CMK (cell line): ENCODE measurements at places on chromosomes 7 and 10.

DNA sequence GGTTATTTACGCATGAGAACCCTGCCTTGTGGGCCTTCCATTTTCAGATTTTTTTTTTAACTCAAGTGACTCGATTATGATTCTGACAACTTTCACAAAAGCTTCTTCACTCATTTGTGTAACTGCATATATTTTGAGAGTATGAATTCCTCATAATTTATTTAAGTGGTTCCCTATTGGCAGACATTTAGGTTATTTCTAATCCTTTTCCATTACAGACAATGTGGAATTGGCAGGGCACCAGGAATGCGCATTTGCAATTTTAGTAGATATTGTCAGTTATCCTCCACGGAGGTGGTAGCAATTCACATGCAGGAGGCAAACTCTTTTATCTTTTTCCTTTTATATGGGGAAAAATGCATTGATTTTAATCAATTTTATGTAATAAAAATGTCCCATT, 2.5 kb downstream of the TMEM176B start:
- DNase-seq = no peak

DNA sequence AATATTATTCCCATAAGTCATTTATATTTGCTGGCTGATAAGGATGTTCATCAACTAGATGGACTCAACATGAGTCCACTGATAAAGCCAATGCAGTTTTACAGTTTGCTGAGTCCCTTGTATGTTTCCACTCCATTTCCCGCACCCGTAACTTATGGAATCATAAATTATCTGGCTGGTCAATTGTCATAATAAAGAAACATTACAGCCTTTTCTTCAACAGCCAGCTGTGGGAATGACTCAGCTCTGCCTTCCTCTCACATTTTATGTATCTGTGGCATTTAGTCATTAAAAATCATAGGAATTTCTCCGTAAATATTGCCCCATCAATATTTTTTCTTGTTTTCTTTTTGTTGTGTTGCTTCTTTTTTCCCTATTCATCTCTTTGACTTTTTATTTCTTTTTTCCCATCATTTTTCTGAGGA, 22.3 kb upstream of the TMEM26 start:
- DNase-seq = no peak

GRCh38 chr10:2786251-2786650, 281.1 kb upstream of the PFKP start:
- DNase-seq = no peak

- no peak for DNase-seq
Measured at GRCh38 chr10:35927990-35928488, 285.9 kb upstream of the FZD8 start.

DNA sequence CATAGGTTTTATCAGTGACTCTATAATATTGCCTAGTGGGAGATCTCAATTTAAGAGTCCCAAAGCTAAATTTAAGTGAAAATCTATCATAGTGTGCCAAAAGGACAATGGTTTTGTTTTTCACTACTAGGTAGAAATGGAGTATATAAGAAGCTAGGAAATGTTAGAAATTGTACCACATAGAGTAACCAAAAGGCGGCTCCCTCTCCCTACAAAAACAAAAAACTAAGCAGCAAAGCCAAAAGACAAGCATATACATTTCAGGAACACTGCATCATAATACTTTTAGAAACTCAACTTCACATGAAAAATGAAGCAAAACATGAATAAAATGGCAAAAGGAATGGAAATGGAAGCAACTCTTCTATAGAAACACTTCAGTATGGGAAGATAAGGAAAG, 271.6 kb downstream of the CACNA2D1 start:
- DNase-seq = no peak

- DNase-seq = no peak
Measured at GRCh38 chr10:89513206-89513605, 22.2 kb downstream of the SLC16A12 start.

DNA sequence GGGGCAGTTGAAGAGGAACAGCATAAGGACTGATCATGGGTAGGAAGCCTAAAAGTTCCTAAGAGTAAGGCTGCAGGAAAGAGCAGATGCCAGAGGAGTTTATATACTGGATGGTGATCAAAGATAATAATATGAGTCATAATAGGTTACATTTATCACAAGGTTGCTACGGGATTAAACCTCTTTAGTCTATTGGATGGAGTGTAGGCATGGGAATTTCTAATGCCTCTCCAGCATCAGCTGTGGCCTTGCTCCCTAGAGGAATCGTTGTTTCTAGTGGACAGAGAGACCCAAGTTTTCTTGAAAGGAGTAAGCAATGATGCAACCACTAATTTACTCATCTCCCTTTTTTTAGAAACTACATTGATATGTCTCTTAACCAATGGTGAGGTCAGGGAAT, 213.4 kb downstream of the GPR37 start:
- no peak for DNase-seq

DNA sequence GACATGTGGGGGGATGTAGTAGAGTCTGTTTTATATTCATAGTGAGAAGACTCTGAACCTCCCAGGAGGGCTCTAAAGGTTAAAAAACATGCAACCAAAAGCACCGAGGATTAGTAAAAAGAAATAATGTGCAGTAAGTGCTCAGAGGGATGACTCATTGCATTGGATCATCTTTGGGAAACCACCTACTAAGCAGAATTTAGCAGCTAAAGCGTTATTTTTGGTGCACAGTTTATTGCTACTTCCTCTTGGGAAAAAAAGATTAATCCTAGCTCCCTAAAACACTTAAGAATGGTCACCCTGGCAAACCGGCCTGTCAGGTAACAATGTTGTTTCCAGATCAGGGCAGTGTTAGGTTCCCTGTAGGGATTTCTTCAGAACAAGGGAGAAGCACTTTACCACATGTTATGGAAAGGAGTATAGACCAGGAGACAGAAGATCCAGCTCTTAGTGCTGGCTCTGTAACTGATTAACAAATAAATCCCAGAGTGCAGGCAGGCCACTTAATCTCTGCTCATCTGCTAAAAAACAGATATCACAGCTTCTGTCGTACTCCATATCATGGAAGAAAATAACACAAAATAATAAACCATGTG, 44.8 kb upstream of the FAM133B start:
- DNase-seq = no peak

DNA sequence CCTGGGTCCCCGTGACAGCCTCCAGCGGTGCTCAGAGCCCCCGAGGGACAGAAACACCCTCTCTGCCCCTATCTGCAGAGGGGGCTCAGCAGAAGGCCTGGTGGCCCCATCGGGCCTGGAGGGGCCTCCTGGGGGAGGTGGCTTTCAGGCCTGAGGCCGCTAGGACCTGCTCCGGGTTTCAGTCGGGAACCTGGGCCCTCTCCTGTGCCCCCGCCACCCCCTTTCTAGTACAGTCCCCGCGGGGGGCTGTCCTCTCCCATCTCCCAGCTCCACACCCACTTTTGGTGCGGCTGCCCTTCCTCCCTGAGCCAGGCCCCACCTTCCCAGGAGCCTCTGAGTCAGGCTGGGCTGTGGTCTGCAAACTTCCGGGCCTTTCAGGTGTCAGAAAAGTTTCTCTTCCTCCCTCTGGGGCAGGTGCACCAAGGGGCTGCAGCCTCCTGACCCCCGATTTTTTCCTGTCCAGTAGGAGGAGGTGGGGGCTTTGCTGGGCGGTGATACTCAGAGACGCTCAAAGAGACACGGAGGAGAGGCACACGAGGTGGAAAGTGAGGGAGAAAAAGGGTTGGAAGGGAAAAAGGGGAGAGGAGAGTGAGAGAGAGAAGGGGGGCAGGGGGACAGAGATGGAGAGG, 692 bp downstream of the CARD11 start:
- no peak for DNase-seq

GRCh38 chr10:80730522-80730921, 192.8 kb downstream of the SH2D4B start:
- no peak for DNase-seq

- no peak for DNase-seq
Measured at GRCh38 chr10:92970301-92971070, 90.1 kb upstream of the CYP26C1 start.

DNA sequence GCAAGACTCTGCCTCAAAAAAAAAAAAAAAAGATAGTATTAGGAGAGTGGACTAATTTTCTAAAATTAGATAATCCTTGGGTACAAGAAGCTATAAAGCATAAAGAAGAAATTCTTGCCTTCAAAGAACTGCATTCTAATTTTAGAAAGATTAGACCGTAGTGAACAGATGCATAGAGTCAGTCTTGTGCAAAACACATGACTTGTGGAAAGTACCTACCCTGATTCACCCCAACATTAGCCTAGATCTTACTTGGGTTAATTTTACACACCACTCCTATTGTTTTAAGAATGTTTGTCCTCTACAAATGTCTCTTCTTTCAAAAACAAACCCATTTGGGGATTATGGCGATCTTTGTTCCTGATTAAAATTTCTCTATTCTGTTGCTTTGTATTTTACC, 38.9 kb upstream of the SP8 start:
- DNase-seq = no peak

GRCh38 chr7:137342265-137342664, 1.3 kb downstream of the PTN start:
- no peak for DNase-seq

DNA sequence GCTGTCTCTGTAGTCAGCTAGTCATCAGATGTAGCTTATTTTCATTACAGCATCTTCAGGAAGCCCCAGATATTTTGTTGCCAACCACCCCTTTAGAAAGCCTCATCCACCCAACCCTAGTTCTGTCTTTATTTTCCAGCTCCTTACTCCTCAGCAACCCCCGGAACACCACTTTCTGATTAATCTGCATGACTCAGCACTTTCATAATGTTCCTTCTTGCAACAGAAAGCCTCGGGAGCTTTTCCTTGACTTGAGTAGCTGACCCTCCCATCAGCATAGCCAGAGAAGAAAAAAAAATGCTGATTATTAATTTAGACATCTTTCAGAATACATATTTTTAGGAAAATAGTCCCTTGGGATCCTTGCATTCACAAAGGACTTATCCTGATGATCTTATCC, 244.0 kb upstream of the CXCL12 start:
- DNase-seq = no peak

DNA sequence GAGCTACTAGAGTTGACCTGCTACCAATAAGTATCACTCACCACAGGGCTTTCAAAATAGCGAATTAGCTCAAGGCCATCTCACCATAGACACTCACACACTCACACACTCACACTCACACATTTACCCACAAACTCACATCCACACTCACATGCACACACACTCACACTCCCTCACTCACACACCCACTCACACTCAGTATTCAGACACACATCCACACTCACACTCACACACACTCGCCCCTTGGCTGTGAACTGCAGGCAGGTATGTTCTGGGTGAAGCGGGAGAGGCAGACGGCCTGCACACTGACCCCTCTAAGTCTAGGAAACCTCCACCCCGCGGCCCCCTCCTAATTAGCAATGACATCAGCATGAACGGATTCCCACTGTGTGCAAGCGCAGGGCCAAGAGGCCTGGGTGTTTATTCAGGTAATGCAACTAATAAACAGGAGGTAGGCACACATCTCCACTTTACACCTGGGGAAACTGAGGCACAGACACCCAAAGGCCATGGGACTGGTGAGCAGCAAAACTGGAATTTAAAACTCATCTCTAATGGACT, 94.6 kb downstream of the ADARB2 start:
- no peak for DNase-seq

- no peak for DNase-seq
Measured at GRCh38 chr10:61662794-61663259, at the start of gene CABCOCO1. CABCOCO1 (plus strand) TSS chr10:61662929; CDS start chr10:61662973, 44 bp downstream.

DNA sequence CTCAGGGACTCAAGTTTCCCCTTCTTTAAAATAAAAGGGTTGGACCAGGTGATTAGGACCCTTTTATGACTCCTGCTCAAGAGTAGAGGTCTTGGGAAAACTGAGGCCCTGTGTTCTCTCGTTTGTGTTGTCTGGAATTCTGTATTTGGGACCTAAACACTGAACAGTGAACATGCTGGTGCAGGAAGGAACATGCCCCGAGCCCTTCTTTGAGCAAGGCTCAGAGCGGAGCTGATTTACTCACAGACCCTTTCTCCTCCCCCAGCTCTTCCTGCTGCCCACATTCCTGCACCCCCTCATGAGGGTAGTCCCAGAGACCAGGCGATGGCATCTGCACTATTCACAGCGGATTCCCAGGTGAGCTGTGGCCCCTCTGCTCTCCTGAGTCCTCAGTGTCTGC, 14.2 kb downstream of the ZKSCAN1 start:
- no peak for DNase-seq

DNA sequence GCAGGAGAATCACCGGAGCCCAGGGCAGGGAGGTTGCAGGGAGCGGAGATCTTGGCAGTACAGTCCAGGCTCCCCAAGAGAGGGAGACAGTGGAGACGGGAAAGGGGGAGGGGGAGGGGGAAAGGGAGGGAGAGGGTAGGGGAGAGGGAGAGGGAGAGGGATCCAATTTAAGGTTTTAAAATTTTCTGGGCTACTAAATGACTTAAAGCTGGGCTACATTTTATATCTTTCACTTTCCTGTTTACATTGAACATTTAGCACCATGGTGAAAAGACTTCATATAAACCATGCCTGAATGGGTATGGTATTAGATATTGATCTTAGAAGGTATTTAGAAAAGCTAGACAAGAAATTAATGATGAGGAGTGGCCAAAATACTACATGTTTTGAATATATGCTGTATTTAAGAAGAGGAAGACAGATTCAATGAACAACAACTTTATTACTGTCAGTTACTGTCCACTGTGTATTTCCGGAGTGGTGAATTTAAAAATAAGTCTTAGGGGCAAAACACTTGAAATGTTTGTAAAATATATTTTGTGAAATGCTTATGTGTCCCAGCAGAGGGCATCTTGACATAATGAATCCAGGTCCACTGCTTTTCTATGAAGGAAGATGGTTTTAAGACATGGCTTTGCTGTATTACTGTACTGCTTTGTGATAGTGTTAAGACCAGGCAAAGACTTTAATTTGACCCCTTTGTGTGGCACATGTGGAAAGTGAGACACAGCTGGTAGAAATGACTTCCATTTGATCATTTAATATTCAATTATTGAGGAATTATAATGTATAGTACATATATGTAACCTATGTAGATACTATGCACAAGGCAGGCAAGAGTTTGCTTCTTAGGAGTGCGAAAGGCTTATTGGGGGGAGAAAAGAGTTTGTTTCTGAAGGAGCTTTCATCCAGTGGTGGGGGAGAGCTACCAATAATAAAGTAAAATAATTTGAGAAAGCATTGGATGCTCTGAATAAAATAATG, 52.8 kb downstream of the NRF1 start:
- DNase-seq = no peak
